ENCODE measurements at places on chromosomes 2 and 18.

DNA sequence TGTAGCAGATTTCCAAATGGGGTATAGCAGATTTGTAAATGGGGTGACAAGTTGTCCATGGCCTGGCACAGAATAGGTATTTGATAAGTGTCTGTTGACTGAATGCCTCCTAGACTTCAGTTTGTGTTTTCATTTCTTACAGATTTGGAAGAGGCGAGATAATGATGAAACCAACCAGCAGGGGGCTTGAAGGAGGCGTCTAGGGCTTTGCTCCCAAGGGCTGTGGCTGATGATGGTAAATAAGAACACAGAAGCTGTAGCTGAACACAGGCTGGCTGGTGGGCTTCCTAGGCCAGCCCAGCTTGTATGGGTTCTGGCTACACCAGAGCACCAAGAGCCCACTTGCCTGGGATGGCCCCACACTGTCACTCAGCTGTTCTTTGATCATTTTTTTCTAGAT is 19.4 kb downstream of the SFTPB start:
- DNase-seq: no peak

- DNase-seq: no peak
Measured at GRCh38 chr18:44409515-44409914, 271.2 kb upstream of the SETBP1 start.

- no peak for DNase-seq
Measured at GRCh38 chr2:232438951-232439757, 16.8 kb upstream of the ALPI start.

DNA sequence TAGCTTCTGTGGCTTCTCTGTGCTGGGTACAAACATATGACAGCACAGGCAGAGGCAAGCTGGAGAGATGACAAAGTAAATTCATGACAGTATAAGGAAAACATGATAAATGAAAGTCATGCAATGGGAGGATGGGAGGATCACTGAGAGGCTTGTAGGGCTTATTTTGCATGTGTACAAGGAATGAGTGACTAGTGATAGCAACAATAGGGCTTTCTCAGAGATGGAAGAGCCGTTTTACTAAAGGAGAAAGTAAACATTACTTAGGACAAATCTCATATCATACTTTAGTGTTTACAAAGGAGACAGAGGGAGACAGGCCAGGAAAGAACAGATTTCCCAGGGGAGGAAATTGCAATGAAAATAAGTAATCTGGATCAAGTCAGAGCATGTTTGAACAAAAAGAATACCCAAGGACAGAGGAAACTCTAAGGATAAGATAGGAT is 82.5 kb upstream of the RBMS1 start:
- DNase-seq: no peak

- no peak for DNase-seq
Measured at GRCh38 chr2:28401411-28401810, 8.8 kb downstream of the FOSL2 start.

DNA sequence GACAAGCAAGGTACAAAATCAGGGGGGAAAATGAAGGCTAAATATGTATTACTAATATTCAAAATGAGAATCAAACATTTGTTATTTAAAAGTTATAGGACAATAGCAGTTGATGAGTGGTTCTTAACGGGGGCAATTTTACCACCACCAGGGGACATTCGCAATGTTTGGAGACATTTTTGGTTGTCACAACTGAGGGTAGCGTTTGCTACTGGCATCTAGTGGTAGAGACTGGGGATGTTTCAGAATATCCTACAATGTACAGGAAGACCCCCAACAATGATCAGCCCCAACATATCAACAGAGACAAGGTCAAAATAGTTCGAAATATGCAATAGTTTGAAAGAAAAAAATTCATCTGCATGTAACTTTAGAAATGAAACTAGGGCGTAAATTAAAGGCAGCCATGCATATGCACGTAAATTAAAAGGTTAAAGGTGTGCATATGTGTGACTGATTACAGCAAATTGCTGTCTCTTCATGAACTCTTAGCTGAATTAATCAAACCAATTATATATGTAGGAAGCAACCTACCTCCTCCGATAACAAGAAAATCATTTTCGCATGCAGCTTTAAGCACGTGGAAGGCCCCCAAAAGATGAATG is 61.2 kb upstream of the CUL3 start:
- peak; percentile 4 for DNase-seq

Measured in renal cortex interstitium (tissue), 15 donors.